Pulmonary artery endothelial cell (primary cell): ENCODE measurements at places on chromosomes 2 and 18. TPM values are rescaled to one million over a fixed set of nuclear protein-coding genes. Genes with fewer than 3 reads are reported as not detected.

DNA sequence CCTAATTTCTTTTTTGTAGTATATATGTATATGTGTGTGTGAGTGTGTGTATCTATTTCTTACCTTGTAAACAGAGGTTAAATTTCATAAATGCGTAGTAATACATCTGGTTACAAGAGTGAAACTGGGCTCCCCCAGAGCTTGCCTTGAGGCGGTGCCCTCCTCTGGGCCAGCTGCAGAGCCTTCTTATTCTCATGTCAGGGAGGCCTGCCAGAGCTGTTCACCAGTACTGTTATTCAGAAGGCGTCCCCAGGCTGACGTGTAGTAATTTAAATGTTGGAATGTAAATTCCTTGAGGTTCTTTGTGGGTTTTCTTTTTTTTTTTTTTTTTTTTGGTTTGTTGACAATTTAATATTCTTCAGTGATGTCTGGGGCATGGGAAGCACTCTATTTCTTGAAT, 11.2 kb downstream of the COPS8 start:
- DNase-seq: no peak

DNA sequence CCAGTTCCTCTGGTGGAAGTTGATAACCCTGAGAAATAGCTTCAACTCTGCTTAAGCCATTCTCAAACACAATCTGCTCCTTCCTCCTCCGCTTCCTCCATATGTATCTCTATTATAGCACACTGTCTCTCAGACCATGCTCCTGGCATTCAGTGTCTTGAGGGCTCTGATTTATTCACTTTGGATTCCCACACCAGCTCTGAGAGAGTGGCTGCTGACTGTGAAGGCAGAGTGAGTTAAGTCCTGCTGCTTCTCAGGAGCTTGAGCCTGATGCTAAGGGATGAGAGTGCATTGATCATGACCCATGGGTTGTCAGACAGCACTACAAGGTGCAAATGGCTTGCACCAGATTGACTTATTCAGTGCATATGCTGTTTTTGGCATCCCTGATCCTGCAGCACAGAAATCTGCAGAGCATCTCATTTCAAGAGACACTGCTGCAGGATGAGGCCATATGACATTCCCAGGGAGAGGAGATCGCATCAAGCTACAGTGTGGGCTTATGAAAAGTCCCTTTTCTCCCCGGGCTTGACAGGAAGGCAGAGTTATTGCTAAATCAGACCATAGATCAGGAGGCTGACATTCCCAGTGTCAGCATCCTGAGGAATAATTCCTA, 500.5 kb upstream of the RAB6C start:
- no peak for DNase-seq

- DNase-seq: no peak
Observed at GRCh38 chr2:102040229-102040628, 48.5 kb downstream of the IL1R2 start.

GRCh38 chr2:149781263-149781808, 193.8 kb upstream of the MMADHC start:
- DNase-seq: no peak

DNA sequence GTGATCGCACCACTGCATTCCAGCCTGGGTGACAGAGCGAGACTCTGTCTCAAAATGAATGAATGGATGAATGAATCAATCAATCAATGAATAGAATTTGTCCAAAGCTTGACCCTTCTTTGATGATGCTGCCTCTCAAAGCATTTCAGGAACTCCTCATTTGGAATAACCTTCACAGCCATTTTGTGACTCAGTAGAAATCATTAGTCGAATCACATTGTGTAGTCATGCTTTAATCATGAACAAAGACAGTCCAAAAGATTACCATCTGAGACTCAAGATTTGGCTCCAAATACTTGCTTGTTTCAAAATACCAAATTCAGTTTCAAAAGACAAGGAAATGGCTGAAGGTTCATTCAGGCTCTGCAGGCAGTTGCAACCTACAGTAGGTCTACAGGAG, 83.1 kb downstream of the VWA3B start:
- DNase-seq: no peak

DNA sequence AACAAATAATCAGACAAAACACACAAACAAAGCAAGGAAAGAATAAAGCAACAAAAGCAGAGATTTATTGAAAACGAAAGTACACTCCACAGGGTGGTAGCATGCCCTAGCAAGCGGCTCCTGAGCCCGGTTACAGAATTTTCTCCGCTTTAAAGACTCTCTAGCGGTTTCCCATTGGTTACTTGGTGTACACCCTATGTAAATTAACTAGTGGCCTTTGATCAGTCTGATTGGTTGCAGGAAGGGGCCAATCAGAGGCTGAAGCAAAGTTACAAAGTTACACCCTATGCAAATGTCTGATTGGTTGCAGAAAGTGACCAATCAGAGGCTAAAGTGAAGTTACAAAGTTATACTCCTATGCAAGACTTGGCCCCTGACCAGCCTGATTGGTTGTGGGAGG, 242.9 kb downstream of the LDLRAD4 start:
- DNase-seq: no peak

GRCh38 chr18:53224128-53224778, 884.3 kb downstream of the DCC start:
- DNase-seq: no peak

DNA sequence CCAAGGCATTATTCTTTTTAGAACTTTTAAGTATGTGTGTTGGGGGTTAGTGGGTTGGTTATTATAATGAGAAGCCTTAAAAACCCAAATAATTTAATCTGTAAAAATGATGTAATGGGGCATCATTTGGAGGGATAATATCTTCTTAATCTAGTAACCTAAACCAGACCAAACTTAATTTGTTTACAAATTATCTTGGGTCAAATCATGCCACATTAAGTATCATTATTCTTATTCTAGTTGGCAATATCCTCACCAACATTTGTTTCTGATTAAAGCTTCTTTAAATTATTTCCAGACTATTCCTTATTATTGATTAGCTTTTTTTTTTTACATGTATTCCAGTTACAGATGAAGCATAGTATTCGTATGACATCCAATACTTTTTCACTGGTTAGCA, 85.5 kb upstream of the VWC2L start:
- DNase-seq: no peak

DNA sequence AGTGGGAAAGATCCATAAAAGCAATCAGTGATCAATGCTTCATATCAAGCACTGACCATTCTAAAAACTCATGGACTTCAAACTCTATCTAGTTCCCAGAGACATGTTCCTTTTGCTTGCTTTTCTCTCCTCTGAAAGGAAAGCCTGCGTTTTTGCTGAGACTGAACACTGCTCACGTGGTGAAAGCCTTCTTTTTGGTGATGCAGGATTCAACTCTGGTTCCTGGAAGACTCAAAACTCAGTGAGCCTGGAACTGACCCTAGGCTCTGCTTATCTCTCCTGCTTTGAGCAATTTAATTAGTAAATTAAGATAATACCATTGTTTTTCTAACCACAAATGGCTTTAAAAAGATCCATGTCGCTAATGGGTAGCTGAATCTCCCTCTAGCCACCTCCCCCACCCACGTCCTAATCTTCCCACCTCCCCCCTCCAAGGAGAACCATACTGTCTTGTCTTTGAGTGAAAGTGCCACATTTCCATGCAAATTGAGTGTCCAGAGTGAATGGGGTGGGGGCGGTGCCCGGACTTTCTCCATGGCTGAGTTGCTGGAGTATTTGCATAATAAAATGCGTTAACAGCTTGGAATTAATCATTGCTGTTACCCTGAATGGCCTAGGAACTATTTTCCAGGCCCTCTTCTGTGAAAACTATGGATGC, 130.5 kb downstream of the BCL11A start:
- no peak for DNase-seq

GRCh38 chr2:210616074-210616473, 59.7 kb downstream of the CPS1 start:
- DNase-seq: no peak

GRCh38 chr2:151729837-151730236, 4.4 kb downstream of the NEB start:
- DNase-seq: no peak

DNA sequence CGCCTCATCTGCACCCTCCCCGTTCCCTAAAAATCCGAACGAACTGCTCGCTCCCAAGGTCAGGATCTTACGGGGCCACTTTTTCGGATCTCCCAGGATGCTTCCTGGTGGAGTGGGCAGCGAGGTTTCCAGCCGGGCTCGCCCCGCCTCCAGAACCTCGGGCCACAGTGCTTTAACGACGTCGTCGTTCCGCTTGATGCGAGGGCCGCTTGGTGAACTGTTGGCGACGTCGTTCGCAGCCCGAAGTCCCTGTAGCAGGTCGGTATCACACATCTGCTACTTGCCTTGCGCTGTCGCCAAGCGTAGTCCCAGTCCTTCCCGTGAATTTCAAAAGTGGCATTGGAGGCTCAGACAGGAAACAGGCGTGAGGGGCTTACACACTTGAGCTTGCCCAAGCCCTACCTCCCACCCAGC, 15.3 kb downstream of the EVX2 start:
- no peak for DNase-seq

DNA sequence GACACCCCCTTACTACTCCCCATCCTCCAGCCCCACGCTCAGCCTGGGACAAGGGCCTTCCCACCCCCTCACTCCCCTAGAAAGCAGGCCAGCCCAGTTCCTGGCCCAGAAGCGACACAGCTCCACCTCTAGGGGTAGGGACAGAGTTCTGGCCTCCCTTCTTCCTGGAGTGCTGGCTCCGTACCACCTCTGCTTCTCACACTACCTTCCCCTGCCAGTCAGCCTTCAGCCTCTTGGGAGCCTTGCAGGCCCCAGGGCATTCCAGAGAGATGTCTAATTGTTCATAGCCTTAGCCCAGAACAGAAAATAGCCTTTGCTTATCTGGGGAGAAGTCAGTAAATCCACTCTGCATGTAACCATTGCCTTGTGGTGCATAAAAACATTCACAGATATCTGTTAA, 13.1 kb upstream of the CATIP start:
- no peak for DNase-seq

GRCh38 chr2:21676041-21676440, 552.3 kb downstream of the TDRD15 start:
- DNase-seq: no peak

- DNase-seq: no peak
Observed at GRCh38 chr2:233362742-233363141, 8.4 kb downstream of the DGKD start.

- DNase-seq: no peak
Observed at GRCh38 chr2:145157741-145158591, 638.0 kb upstream of the ZEB2 start.

DNA sequence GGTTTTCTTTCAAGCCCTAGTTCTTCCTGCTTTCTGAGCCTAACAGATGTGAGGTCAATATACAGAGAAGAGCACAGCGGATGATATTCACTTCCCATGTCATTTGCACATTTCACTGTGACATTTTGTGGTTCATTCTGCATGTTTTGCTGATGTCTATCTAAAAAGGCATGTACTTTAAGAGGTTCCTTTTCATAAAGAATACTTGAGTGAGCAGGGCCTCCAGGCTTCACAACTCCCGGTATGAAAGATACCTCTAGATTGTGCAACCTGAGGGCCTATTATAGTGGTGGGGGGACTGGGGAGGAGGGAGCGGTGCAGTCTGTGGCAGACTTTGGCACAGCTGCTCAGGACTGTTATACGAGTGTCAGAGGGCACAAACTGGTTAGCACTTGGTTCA, 54.6 kb downstream of the CPO start:
- DNase-seq: no peak

GRCh38 chr2:5125017-5125730, 567.0 kb upstream of the SOX11 start:
- no peak for DNase-seq

DNA sequence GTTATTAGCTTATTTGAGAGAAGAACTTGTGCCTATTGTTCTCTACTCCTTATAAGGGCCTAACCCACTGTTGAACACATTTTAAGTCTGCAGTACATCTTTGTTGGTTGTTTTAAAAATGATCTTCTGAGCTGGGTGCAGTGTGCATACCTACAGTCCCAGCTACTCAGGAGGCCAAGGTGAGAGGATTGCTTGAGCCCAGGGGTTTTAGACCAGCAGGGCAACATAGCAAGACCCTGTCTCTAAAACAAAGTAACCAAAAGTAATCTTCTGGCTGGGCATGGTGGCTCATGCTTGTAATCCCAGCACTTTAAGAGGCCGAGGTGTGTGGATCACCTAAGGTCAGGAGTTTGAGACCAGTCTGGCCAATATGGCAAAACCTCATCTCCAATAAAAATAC, 25.8 kb upstream of the RAB10 start:
- DNase-seq: no peak

DNA sequence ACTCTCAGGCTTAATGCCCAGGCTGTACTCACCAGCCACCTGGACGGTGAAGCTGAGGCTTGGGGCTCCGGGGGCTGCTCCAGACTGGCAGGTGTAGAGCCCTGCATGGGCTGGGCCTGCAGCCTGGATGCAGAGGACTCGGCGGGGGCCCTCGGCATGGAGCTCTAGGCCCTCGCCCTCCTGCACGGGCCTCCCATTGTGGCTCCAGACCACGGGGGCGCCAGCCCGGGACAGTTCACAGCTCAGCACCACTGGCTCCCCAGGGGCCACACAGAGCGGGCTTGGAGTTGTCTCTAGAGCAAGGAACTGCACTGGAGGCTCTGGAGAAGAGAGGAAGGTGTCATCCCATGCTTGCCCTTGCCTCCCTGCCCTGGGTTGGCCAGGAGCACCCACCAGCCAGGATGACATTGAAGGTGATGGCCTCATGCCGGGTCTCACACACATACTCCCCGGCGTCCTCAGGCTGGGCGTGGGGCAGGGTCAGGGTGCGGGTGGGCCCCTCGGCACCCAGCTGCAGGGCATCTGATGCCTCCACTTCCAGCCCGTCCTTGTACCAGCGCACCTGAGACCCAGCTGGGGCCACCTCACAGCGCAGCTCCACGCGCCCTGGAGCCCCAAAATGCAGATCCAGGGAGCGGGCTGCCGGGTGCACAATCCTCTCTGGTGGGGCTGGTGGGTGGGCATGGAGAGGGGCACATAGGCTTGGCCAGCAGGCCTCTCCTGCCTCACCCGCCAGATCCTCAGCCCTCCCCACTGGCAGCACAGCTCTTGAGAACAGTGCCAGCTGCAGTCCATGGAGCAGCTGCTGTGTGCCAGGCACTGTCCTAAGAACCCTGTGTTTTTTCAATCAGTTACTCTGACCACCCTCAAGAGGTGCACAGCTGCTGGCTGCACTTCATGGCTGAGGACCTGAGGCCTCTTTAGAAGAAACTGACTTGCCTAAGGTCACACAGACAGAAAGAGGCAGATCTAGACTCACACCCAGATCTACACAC, 13.3 kb downstream of the OBSL1 start:
- no peak for DNase-seq

- no peak for DNase-seq
Observed at GRCh38 chr2:27990030-27990590, 99.6 kb downstream of the BABAM2 start.

GRCh38 chr2:39179974-39180960, 59.4 kb upstream of the SOS1 start:
- no peak for DNase-seq

Gene SH3RF3
- 6.3 and 7.4 TPM in 2 replicates for total RNA-seq

Gene OLA1
- total RNA-seq: 123 and 127 TPM in 2 replicates

Gene GIGYF2
- 53.0 and 65.4 TPM in 2 replicates for total RNA-seq

Gene NBEAL1
- total RNA-seq: 13.8 and 24.5 TPM in 2 replicates

Gene DSG1
- not detected in 2 replicates for total RNA-seq

Gene HOXD4
- total RNA-seq: not detected in 2 replicates

Gene UPP2
- total RNA-seq: not detected in 2 replicates

Gene GREB1L
- total RNA-seq: 0.20 and 0.67 TPM in 2 replicates

Gene TNS1
- 26.2 and 30.4 TPM in 2 replicates for total RNA-seq

Gene SIX3
- not detected in 2 replicates for total RNA-seq

Gene CRYGD
- total RNA-seq: not detected in 2 replicates
